Muscle of leg (tissue), 16 donors: ENCODE measurements at places on chromosomes 13 and 19. TPM values are rescaled to one million over a fixed set of nuclear protein-coding genes. Genes with fewer than 3 reads are reported as not detected.

DNA sequence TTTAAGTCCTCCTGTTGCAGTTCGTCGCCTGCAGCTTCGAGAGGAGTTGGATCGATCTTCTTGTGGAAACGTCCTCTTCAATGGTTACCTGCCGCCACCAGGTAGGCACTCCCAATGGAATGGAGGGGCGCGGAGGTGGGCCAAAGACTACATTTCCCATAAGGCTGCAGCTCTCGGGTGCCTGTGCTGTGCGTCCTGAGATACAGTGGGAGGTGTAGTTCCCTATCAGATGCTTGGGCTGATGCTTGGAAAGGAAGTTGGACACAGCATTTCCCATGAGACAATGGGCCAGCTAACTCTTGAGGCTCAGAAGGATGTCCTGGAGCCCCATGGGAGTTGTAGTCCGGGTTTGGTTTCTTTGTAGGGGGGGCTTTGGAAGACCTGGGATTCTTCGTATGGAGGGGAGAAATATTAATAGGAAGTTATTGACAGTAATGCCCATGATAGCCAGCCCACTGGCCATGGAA is 1.8 kb downstream of the SHKBP1 start:
- peak; percentile 57 for DNase-seq
- peaks cover 3% of the 10 kb centered on the region for H3K27me3 ChIP-seq
- H3K4me1 ChIP-seq, result peaks cover 12% of the 10 kb centered on the region
- H3K27ac ChIP-seq, result no peak overlapping the region

DNA sequence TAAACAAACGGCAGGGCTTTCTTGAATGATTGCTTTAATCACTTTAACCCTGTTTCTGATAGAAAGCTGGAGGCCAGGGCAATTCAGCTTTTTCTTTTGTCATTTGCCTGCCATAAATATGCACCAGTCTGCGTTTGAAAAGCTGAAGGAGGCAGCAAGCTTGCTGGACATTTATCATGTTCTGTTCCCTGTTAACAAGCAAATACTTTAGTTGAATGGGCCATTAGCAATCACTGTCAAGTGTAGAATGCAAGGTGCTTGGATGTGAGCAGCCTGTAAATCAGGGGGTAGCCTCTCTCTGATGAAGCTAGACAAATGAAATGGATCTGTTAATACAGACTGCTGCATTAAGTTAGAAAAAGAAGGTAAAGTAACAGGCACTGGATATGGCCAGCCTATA is 7.6 kb downstream of the EFNB2 start:
- H3K4me3 ChIP-seq, result no peak overlapping the region
- H3K27ac ChIP-seq, result no peak overlapping the region
- no peaks in the 10 kb centered on the region for H3K36me3 ChIP-seq
- DNase-seq, result no peak

PTGIR gene
- total RNA-seq, result 2.7 TPM

GRCh38 chr13:23752111-23753001 is 136.8 kb downstream of the MIPEP start:
- no peaks in the 10 kb centered on the region for H3K36me3 ChIP-seq
- no peaks in the 10 kb centered on the region for H3K27me3 ChIP-seq
- no peaks in the 10 kb centered on the region for H3K4me1 ChIP-seq
- peak; percentile 25 for DNase-seq

TNNI3 gene
- 0.80 TPM for total RNA-seq

GRCh38 chr19:35141837-35142605 is 1.0 kb upstream of the FXYD7 start:
- no peak overlapping the region for H3K27ac ChIP-seq
- H3K4me1 ChIP-seq, result peaks cover 55% of the 10 kb centered on the region
- H3K36me3 ChIP-seq, result peaks cover 5% of the 10 kb centered on the region
- no peak overlapping the region for H3K4me3 ChIP-seq
- H3K27me3 ChIP-seq, result peaks cover 29% of the 10 kb centered on the region
- DNase-seq, result peak; percentile 39

- H3K27ac ChIP-seq, result no peak overlapping the region
- H3K4me3 ChIP-seq, result no peak overlapping the region
- H3K4me1 ChIP-seq, result no peaks in the 10 kb centered on the region
- no peaks in the 10 kb centered on the region for H3K36me3 ChIP-seq
These were observed 324.9 kb upstream of the GPC6 start for GRCh38 chr13:92901739-92902138.

DNA sequence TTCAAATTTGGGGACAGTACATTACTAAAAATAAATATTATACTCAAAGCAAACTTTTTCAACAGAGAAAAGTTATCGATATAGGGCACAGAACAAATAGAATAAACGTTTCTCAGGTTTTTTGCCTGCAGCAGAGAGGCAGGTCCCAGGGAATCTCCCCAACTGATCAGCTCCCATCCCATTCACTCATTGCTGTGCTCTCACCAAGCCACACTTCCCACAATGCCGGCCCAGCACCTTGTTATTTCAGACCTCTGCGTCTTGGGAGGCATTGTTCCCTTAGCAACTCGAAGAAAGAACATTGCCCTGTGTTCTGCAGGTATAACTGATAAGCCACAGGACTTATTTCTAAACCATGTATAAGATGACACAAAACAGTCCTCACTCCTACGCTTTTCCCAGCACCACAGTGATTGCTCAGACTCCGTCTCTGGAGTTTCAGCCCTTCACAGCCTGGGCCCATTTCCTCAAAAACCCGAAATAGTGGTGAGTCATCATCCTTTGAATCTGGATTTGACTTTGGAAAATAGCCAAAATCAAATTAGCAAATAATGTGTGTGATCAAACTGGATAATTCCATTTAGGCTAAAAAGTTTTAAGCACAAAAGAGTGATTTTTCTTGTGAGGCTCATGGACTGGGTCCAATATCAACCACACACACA is 100.4 kb downstream of the DCLK1 start:
- peaks cover 7% of the 10 kb centered on the region for H3K4me1 ChIP-seq
- peak; percentile 75 for DNase-seq
- no peaks in the 10 kb centered on the region for H3K36me3 ChIP-seq
- H3K27me3 ChIP-seq, result no peaks in the 10 kb centered on the region
- H3K4me3 ChIP-seq, result no peak overlapping the region

GRCh38 chr13:83216479-83217245 is 665.6 kb downstream of the SLITRK1 start:
- H3K36me3 ChIP-seq, result no peaks in the 10 kb centered on the region
- DNase-seq, result no peak
- H3K27ac ChIP-seq, result no peak overlapping the region
- H3K4me3 ChIP-seq, result no peak overlapping the region
- H3K27me3 ChIP-seq, result no peaks in the 10 kb centered on the region

GRCh38 chr19:7883105-7883504 is 5.2 kb upstream of the LRRC8E start:
- H3K27ac ChIP-seq, result no peak overlapping the region
- no peak for DNase-seq
- no peaks in the 10 kb centered on the region for H3K36me3 ChIP-seq
- H3K4me1 ChIP-seq, result peaks cover 12% of the 10 kb centered on the region
- no peak overlapping the region for H3K4me3 ChIP-seq

- DNase-seq, result peak; percentile 93
- peak within 1 kb of the TSS; percentile 68 for H3K4me3 ChIP-seq
- H3K27me3 ChIP-seq, result no peaks in the 10 kb centered on the region
- peaks cover 59% of the 10 kb centered on the region for H3K4me1 ChIP-seq
- peak within 1 kb of the TSS; percentile 94 for H3K27ac ChIP-seq
These were observed at the start of gene ZNF580 for GRCh38 chr19:55640577-55641425. Gene ZNF580 (plus strand): TSS chr19:55641002. CDS start chr19:55642509, 1,507 bp downstream.

GRCh38 chr13:48642061-48642460 is 11.7 kb upstream of the CYSLTR2 start:
- no peak for DNase-seq
- H3K36me3 ChIP-seq, result no peaks in the 10 kb centered on the region
- no peaks in the 10 kb centered on the region for H3K27me3 ChIP-seq
- no peaks in the 10 kb centered on the region for H3K4me1 ChIP-seq
- no peak overlapping the region for H3K4me3 ChIP-seq

GRCh38 chr13:70849222-70849621 is 741.0 kb upstream of the KLHL1 start:
- H3K27ac ChIP-seq, result no peak overlapping the region
- no peaks in the 10 kb centered on the region for H3K36me3 ChIP-seq
- H3K27me3 ChIP-seq, result no peaks in the 10 kb centered on the region
- no peak for DNase-seq

- no peaks in the 10 kb centered on the region for H3K4me1 ChIP-seq
- no peak overlapping the region for H3K4me3 ChIP-seq
- DNase-seq, result no peak
- no peaks in the 10 kb centered on the region for H3K36me3 ChIP-seq
- no peaks in the 10 kb centered on the region for H3K27me3 ChIP-seq
These were observed 286.6 kb upstream of the TMTC4 start for GRCh38 chr13:100961186-100961585.

DNA sequence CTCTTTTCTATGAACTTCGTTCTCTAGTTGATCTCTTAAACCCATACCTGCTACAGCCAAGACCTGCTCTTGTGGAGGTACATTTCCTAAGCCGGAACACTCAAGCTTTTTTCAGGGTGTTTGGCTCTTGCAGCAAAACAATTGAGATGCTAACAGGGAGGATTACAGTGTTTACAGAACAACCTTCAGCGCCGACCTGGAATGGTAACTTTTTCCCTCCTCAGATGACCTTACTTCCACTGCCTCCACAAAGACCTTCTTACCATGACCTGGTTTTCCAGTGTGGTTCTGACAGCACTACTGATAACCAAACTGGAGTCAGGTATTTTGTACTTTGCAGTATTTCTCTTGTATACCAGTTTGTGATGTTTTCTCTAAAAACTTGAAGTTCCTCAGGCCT is 506 bp downstream of the KCNRG start:
- no peaks in the 10 kb centered on the region for H3K27me3 ChIP-seq
- no peak overlapping the region for H3K4me3 ChIP-seq
- no peak for DNase-seq

KRTDAP gene
- total RNA-seq, result 0.18 TPM

ZNF726 gene
- total RNA-seq, result 5.7 TPM

OR10H1 gene
- total RNA-seq, result not detected

DNA sequence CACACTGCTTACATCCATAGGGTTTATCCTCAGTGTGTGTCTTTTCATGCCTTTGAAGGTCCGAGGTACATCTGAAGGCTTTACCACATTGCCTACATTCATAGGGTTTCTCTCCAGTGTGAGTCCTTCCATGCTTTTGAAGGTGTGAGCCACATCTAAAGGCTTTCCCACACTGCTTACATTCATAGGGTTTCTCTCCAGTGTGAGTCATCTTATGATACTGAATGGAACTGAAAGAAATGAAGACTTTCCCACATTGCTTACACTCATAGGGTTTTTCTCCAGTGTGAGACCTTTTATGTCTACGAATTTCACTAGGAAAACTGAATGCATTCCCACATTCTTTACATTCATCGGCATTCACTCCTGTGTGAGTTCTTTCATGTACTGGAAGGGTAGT is 7.1 kb downstream of the ZNF20 start:
- peaks cover 55% of the 10 kb centered on the region for H3K36me3 ChIP-seq
- H3K27ac ChIP-seq, result no peak overlapping the region
- no peaks in the 10 kb centered on the region for H3K4me1 ChIP-seq
- H3K27me3 ChIP-seq, result no peaks in the 10 kb centered on the region

DNA sequence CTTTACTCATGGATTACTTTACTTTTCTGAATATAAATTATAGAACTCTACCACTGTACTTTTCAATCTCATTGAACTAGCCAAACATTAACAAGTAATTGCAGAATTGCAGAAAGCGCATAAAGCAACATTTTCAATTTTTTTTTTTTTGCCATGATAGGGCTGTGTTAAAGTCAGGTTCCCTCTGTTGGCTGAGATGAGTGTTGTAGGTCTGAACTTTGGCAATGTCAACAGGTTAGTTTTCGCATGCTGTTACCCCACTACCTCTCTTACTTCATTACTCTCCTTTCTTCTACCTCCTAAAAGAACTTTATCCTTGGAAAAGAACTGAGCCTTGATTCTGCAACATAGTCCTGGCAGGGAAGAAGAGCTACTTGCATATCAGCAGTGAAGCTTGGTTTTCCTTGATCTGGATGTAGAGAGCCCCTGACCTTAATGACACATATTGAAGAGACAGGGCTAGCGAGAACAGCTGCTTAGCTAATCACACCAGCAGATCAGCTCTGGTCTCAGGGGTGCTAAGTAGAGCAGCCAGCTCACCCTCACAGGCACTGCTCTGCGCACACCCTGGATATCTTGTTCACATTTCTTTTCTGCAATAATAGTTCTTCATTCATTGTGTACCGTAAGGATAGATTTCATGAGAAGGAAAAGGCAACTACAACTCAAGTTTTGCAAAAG is 119.5 kb downstream of the FLT1 start:
- no peak overlapping the region for H3K27ac ChIP-seq
- H3K36me3 ChIP-seq, result no peaks in the 10 kb centered on the region
- no peak overlapping the region for H3K4me3 ChIP-seq
- H3K4me1 ChIP-seq, result no peaks in the 10 kb centered on the region
- no peaks in the 10 kb centered on the region for H3K27me3 ChIP-seq

DNA sequence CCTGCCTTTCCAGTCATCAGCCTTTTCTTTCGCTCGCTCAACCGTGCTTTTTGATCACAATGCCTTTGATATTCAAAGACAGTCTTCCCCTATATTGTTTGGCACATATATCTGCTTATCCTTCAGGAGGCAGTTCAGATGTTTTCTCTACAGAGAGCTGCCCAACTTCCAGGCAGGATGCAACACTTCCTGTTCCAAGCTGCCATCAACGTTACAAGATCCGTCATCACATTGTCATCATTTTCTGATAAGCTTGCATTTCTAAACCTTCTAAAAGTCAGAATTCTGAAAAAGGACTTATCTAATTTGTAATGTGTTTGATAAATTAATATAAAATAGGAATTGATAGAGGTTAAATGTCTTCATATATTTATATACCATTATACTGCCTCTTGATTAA is 574.2 kb downstream of the TBC1D4 start:
- H3K36me3 ChIP-seq, result no peaks in the 10 kb centered on the region
- H3K27me3 ChIP-seq, result no peaks in the 10 kb centered on the region
- DNase-seq, result no peak

MEIS3 gene
- 9.2 TPM for total RNA-seq

DNA sequence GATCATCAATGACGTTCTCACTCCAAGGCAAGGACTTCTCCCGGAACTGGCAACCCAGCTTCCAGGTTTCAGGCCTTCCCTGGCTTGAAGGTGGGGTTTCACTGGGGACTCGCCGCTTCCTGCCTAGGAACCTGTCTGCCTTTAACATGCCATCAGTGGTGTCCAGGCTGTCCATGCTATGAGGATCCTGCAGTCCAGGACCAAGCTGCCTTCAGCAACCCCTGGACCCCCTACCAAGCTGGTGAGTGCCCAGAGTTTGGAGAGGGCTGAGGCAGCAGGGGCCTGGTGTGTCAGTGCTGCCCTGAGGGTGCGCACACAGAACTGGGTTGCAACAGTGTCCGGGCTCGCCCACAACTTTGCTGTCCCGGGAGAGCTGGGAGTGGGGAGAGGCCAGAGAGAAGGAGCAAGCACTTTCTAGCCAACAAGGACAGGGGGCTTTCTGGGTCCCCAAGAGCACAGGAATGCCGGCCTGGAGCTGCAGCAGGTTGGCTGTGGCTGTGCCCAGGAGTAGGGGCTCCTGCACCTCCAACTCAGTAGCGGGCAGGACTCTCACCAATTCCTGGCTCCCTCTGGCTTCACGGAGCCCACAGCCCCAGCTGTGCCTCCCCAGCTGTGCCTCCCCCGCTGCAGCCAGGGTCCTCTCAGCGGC is 1563.2 kb upstream of the MIR17HG start:
- H3K4me3 ChIP-seq, result no peak overlapping the region
- H3K36me3 ChIP-seq, result no peaks in the 10 kb centered on the region
- no peak for DNase-seq
- no peak overlapping the region for H3K27ac ChIP-seq
- H3K27me3 ChIP-seq, result no peaks in the 10 kb centered on the region

- peaks cover 4% of the 10 kb centered on the region for H3K4me1 ChIP-seq
- no peak overlapping the region for H3K27ac ChIP-seq
- H3K4me3 ChIP-seq, result no peak overlapping the region
- H3K27me3 ChIP-seq, result no peaks in the 10 kb centered on the region
- no peaks in the 10 kb centered on the region for H3K36me3 ChIP-seq
These were observed 7.5 kb upstream of the LRFN1 start for GRCh38 chr19:39328046-39328705.

- H3K4me1 ChIP-seq, result peaks cover 27% of the 10 kb centered on the region
- H3K27ac ChIP-seq, result no peak overlapping the region
- H3K4me3 ChIP-seq, result no peak overlapping the region
- peaks cover 89% of the 10 kb centered on the region for H3K27me3 ChIP-seq
These were observed 2.1 kb downstream of the ZIC5 start for GRCh38 chr13:99969453-99969918.
